ENCODE measurements at places on chromosomes 2 and 18. TPM values are rescaled to one million over a fixed set of nuclear protein-coding genes. Genes with fewer than 3 reads are reported as not detected.

DNA sequence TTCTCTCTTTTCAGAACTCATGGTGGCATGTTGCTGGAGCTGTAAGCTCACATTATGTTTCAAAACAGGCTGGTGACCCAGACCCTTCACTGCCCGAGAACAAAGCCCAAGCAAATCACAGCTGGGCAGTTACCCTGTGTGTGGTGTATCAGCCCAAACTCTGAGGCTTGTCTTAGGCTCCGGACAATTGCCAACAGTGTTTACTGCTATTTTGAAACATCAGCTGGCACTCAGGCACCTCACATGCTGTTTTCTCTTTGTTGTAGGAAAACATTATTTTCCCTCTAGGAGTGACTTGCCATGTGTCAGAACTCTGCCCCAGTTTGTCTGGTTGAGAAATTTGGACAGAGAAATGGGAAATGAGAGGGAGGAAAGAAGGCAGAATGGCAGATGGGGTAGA lies 237.6 kb upstream of the APCDD1 start:
- H3K36me3 ChIP-seq = no peaks in the 10 kb centered on the region
- no peak overlapping the region for H3K4me3 ChIP-seq
- H3K27ac ChIP-seq = no peak overlapping the region

DNA sequence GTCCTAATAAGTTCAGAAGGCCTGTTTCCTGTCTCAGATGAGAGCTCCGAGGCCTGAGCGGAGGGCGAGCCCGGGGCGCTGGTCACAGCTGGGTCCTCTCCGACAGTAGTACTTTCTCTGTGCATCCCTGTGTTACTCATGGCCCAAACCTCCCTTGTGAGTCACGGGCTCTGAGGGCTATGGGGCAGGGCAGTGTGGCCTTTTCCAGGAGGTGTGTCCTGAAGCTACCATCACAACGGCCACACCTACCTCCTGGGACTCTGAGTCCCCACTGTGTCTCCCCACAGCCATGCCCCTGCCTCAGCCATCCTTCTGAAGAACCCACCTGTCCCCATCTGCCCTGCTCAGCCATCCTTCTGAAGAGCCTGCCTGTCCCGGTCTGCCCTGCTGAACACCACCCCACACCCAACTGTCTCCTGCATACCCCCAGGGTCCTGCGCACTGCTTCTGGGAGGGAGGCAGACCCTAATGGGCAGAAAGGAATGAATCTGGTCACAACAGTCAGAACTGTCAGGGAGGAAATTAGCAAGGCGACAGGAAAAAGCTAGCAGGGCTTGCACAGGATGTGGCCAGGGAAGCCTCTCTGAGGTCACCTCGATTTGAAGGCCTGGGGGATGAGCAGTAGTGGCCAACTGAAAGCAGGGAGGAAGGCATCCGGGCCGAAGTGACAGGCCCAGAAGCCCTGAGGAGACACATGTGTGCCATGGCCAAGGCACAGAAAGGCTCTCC lies 145.4 kb upstream of the RIOK3 start:
- no peak overlapping the region for H3K27ac ChIP-seq
- no peak for DNase-seq
- H3K4me3 ChIP-seq = no peak overlapping the region
- H3K4me1 ChIP-seq = peaks cover 10% of the 10 kb centered on the region

GCG gene
- not detected for total RNA-seq

DNA sequence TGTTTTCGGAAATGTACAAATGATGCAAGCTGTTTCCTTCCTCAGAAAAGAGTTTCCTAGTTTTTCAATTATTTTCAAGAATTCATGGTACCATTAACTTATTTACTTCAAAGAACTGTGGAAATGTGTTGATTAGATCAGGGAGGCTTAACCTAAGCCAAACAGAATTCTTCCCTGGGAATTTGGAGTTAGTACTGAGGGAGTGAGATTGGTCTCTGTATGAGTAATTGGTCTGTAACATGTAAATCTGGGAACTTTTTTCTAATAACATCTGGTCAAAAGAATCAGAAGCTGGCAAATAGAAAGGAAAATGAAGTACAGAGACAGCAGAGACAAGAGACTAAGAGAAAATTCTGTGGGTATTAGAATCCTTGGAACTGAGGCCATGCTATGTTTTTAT lies 145.8 kb downstream of the BABAM2 start:
- peaks cover 3% of the 10 kb centered on the region for H3K36me3 ChIP-seq
- H3K4me1 ChIP-seq = no peaks in the 10 kb centered on the region
- H3K27me3 ChIP-seq = no peaks in the 10 kb centered on the region
- no peak overlapping the region for H3K27ac ChIP-seq
- no peak overlapping the region for H3K4me3 ChIP-seq

GRCh38 chr2:37633234-37633633 lies 38.2 kb downstream of the CDC42EP3 start:
- no peaks in the 10 kb centered on the region for H3K36me3 ChIP-seq
- H3K27ac ChIP-seq = no peak overlapping the region
- H3K4me1 ChIP-seq = peaks cover 54% of the 10 kb centered on the region
- no peak overlapping the region for H3K4me3 ChIP-seq
- no peak for DNase-seq

DNA sequence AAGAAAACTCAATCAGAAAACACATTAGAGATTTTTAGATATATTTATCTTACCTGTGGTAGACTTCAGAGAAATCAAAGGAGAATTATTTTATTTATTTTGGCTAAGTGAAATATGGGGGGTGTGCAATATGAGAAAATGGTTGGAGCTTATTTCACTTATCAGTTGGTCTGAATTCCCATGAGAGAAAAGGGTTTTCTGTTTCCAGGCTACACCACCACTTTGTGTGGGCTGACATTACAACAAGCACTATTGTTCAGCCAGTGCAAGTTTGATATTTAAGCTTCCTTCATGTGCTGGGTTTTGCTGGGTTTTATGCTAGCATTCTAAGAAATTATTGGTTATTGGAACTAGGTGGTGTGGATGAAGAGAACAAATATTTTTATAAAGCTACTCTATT lies 33.5 kb downstream of the RMND5A start:
- no peak overlapping the region for H3K27ac ChIP-seq
- no peaks in the 10 kb centered on the region for H3K27me3 ChIP-seq
- DNase-seq = no peak
- H3K4me3 ChIP-seq = no peak overlapping the region
- peaks cover 17% of the 10 kb centered on the region for H3K4me1 ChIP-seq
- H3K36me3 ChIP-seq = peaks cover 84% of the 10 kb centered on the region

DNA sequence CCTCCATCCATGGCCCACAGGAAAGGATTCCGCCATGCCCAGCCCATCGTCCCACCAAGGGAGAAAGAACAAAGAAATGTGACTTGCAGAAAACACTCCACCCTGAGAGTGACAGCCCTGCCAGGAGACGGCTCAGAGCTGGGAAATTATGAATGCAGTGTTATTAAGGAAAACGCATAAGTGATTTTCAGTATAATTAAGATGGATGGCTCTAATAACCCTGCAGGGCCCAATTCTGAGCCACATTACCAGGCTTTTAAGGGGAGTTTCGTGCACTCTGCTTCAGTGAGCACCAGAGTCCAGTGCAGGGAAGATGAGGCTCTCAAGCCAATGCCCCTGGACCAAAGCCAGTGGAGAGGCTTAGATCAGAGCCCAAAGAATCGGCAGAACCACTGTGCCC lies 10.6 kb upstream of the TEX51 start:
- no peak for DNase-seq
- no peak overlapping the region for H3K27ac ChIP-seq
- peaks cover 8% of the 10 kb centered on the region for H3K4me1 ChIP-seq
- H3K36me3 ChIP-seq = no peaks in the 10 kb centered on the region
